ENCODE measurements at places on chromosomes 2 and 18.

GRCh38 chr18:48765053-48765452, 185.7 kb downstream of the SMAD7 start:
- DNase-seq, result peak; percentile 44

GRCh38 chr2:182784777-182785176, 68.7 kb downstream of the DNAJC10 start:
- no peak for DNase-seq

GRCh38 chr18:374721-375168, 106.9 kb upstream of the THOC1 start:
- peak; percentile 52 for DNase-seq

- DNase-seq, result no peak
These were observed 50.0 kb upstream of the DSG1 start for GRCh38 chr18:31267823-31268481.

- no peak for DNase-seq
These were observed 64.5 kb downstream of the UXS1 start for GRCh38 chr2:106129592-106129991.

DNA sequence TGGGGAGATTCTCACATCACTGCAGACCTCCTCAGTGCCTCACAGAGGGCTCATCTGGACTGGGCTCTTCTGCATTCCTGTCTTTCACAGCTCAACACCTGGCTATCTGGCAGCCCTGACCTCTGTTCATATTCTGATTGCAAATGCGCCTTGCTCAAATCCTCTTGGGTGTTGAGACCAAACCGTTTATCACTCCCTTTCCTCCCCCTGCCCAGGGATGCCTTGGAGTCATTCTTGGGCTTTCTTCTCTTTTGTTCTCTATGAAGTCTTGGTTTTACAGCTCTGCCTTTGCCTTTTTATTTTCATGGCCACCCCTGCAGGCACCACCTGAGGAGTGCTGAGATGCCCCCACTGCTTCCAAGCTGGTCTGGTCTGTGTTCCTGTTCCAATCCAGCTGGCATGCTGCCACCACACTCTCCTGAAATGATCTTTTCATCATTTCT, 26.3 kb downstream of the TUBB6 start:
- no peak for DNase-seq

DNA sequence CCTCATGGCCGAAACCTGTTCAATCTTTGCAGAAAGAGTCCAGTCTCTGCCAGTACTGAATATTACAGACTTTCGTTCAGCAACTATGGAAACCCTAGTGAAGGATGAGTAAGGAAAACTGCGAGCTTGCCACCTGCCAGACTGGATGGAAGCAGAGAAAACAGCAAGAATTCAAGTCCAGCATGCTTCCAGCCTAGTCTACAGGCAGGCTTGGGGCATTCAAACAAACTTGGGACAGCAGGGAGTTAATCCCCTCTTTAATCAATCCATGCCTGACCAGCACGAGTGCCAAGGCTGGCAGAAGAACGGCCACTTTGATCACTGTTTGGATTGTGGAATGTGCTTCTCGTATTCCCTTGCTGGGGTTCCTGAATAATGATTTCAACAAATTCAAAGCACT, 145.2 kb downstream of the EPHA4 start:
- no peak for DNase-seq

DNA sequence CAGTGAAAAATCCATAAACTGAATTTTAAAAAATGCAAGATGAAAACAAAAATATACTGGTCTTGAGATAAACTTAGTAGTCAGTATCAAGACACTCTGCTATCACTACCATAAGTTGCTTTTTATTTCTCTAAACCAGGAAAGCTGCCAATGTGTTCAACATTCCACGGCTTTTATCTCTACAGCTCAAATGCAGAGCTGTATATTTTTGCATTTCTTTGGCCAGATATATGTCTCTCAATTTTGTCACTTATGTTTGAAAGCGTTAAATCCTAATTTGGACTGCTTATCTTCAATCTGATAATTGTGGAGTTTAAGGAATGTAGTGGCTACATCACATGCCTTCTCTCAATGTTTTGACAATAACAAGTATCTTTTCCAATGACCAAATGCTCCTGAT, 609.5 kb downstream of the EPHA4 start:
- no peak for DNase-seq

- no peak for DNase-seq
These were observed 23.9 kb upstream of the GNAL start for GRCh38 chr18:11665146-11665545.

DNA sequence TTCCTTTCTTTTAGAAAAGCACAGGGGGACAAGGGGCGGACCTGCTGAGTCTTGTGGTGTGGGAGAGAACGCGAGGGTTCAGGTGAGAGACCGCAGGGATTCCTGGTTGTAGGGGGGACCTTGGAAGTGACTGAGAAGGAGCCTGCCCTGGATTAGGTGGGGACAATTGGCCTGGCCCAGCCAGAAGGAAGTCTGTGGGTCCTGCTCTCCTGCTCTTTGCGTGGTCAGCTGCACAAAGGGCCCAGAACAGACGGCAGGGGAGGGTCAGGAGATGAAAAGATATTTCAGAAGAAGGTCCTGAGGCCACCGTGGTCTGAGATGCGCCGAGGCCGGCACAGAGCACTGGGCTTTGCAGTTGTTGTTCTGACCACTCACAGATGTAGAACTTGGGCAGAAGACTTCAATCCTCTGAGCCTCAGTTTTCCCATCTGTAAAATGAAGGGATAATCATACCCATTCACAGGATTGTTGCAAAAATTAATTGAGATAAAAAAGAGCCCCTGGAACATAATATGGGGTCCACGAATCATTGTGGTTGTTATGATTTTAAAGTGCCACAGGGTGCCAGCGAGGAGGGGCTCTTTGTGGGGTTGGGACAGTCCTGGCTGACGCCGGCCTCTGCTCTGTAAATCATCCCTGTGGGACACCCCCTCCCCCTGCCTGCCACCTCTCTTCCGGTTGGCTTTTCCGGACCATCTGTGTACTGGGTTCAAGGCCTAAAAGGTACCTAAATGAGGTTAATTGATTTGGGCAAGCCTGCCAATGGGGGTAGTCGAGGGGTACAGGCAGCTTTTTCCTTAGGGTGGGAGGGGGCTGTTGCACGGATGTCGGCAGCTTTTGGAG, 1.8 kb downstream of the LPIN1 start:
- DNase-seq, result no peak

- no peak for DNase-seq
These were observed 124.0 kb downstream of the PLA2R1 start for GRCh38 chr2:159938395-159938794.

GRCh38 chr18:22163416-22164161, 5.8 kb upstream of the GATA6 start:
- no peak for DNase-seq

DNA sequence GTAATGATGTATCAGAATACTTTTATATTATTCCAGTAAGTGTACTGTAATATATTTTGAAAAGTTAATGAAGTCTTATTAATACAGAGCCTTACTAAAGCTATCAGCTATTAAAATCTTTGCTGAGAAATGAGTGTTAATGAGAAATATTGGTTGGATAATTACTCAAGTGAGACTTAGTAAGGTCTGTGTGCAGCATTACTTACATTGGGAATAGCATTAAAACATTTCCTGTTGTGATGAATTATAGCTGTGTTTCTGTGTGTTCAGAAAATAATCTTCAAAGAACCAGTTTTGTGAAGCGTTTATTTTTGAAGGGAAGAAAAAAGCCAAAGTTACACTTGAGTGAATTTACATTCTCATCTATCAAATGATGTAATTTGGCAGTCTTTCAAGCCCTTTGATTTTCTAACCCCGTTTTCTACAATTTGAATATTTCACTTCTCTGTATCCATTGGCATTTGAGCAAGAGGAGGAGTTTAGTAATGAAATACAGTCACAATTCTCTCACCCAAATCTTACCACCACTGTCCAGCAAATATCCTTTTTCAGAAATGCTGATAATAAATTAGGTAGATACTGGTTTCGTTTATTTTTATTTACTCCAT, 123.5 kb upstream of the BOD1L2 start:
- no peak for DNase-seq

- DNase-seq, result no peak
These were observed 569.2 kb downstream of the ZEB2 start for GRCh38 chr2:143950704-143951103.

GRCh38 chr2:42047488-42048298, at the start of gene PKDCC:
PKDCC (plus strand) TSS chr2:42048021; CDS start chr2:42048200, 179 bp downstream.
- DNase-seq, result peak; percentile 89

- no peak for DNase-seq
These were observed 38.7 kb upstream of the GLS start for GRCh38 chr2:190841707-190842505.

Data from psoas muscle (tissue), 8 donors.